ENCODE measurements at places on chromosomes 11 and 22.

- DNase-seq = no peak
Measured at GRCh38 chr22:19106886-19107729, 15.1 kb downstream of the DGCR2 start.

DNA sequence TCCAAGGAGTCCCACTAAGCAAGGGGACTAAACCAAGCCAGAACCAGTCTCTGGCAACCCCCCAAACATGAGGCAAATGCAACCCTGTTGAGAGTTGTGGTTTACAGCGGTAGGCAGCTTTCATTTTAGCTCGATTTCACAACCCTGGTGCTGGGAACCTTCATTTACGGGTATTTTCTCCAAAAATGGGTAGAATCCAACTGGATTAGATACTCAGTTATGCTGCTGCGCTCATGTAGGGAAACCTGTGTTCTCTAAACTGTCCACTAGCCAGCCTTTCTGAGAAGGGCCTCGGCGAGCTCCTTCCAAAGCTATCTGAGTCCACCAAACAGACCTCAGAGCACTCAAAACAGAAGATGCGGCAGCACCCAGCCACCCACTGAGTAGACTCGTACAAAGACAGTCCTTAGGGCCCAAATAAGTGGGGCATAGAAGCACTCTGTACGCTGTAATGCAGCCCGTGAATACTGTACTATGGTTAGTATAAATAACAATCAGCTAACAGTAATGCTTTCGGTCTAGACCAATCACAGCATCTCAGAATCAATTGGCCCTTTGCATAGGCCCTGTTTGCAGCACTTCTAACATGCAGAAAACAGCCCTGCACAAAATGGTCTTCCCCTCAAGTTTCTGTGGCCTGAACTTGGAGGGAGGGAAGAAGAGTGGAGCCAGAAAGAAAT is 104.7 kb downstream of the ETS1 start:
- no peak for DNase-seq

GRCh38 chr11:78179459-78180071 is 8.9 kb downstream of the KCTD21 start:
- no peak for DNase-seq

DNA sequence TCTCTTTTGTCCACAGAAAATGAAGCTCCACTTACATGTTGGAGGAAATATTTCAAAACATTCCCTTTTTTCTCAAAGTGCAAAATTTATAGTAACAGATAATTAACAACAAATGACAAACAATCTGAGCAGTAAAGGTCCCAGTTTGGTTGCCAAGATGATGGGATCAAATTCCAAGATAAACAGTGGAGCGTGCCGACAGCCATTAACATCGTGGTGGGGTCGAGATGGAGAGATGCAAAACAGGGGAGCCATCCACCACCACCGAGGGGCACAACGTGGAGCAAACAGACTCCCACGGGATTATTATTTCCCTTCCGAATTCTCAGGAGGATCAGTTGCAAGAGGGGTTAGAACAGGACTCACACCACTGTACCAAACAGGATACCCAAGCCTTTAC is 17.2 kb downstream of the MPPED2 start:
- no peak for DNase-seq

DNA sequence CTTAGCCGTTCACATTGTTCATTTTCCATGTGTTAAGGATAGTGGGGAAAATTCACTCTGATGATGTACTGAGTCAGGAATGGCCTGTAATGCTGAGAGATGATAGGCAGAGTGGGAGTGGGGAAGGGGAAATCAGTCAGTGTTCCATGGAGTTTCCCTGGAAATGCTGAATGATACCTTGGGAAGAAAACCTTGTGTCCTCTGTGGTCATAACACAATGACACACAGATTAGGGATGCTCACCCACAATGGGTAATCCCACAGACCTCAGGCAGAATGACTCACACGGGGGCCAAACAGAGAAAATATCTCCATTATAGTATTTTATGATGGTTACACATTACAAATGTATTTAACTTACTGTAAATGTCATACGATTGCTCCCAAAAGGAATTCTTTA is 118.0 kb downstream of the SNX19 start:
- no peak for DNase-seq

- DNase-seq = no peak
Measured at GRCh38 chr22:22703715-22704114, 59.3 kb downstream of the GGTLC2 start.

- DNase-seq = no peak
Measured at GRCh38 chr11:114621072-114621471, 25.5 kb upstream of the NXPE4 start.

GRCh38 chr22:43948836-43949406 is 6.3 kb upstream of the SAMM50 start:
- no peak for DNase-seq

DNA sequence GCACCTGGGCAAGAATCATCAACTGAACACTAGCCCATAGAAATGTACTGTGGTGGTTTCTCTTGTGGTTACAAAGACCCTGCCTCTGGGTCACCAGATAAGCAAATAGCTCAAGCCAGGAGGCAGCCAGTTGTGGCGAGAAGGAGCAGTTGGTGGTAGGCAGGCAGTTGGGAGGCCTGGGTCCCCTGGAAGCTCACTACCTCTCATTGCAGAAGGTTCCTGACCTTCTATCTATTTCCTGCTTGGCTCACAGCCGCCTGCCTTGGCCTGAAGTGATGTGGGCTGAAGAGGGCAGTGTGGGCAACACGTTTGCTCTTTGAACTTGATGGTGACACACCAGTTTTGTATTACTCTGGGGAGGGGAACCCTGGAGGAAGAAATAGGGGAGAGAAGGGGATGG is 34.7 kb downstream of the NECTIN1 start:
- no peak for DNase-seq

DNA sequence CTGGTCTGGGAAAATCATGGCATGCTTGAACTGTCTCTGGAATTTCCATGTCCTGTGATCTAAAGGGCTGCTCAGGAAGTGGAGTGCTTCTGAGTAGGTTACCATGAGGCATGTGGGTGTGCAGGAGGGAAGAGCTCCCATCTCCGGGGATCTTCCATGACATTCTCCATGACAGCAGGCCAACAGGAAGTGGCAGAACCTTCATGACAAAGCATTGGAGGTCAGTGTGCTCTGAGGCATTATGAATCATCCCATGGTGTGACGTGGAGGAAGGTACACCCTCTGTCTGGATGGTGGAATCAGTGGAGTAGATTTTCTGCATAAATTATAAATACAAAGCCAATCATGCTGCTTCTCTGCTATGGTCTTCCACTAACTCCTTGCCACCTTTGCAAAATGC is 139.6 kb upstream of the E2F8 start:
- peak; percentile 67 for DNase-seq

GRCh38 chr22:37231406-37232139 is 12.5 kb downstream of the RAC2 start:
- DNase-seq = no peak
